Non-pigmented ciliary epithelial cell (primary cell): ENCODE measurements at places on chromosomes 1 and 21.

DNA sequence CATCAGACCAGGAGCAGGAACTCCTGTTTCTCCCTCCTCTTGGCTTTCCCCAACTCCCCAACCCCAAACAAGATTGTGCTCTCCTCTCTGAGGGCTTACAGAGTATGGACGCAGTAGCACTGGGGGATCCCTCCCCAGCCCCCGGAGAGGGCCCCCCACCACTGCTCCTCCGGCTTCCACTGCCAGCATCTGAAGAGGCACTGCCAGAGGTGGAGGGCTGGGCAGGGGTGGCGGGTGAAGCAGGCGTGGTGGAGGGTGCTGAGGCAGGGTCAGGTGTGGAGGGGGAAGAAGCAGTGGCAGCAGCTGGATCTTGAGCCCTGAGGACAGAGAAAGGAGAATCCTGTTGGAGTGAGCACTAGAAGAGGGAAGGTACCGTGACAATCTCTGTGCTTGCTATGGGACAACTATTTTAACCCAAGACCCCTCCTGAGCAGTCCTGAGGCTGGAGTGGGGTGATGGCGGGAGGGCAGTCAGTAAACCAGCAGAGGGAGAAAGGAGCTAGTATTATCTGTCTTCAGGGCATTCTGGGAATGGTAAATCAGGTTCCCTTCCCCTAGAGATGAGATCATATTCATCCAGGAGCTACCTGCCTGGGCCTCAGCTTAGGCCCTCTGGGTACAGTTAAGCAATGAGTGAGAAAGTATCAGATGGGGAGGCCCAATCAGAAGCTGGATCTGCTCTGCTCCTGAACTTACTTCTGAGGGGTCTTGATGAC is 2.4 kb downstream of the UBQLN4 start:
- DNase-seq = no peak

DNA sequence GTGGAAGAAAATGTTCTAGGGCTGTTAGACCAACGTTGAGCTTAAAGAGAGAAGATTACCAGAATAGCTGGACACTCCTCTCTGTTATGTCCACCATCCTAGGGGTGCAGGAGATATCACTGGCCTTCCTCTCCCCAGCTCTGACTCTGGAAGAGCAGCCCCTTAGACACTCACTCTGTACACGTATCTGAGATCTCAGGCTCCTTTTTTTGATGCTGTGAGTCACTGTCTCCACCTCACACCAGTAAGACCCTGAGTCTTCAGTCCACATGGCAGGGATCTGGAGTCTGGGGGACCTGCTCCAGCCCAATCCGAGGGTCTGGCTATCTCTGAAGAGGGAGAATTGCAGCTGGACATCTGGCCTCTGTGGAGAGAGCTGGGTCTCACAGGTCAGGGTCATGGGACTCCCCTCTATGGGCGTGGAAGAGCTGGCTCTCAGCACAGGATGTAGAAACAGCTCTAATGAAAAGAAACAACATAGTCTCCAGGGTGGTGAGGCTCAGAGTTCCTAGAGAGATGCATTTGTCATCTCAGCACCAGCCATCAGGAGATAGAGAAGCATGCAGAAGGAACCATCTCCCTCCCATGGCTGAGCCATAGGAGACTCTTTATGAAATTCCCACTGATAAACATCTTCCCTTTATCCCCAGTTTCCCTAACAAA is 3.5 kb downstream of the FCRL3 start:
- no peak for DNase-seq

- no peak for DNase-seq
These were observed 6.4 kb upstream of the C1orf159 start for GRCh38 chr1:1122078-1122811.

- no peak for DNase-seq
These were observed 1.7 kb upstream of the PDE9A start for GRCh38 chr21:42651515-42652401.

GRCh38 chr1:109866071-109866470 is 44.6 kb upstream of the CSF1 start:
- DNase-seq = no peak

DNA sequence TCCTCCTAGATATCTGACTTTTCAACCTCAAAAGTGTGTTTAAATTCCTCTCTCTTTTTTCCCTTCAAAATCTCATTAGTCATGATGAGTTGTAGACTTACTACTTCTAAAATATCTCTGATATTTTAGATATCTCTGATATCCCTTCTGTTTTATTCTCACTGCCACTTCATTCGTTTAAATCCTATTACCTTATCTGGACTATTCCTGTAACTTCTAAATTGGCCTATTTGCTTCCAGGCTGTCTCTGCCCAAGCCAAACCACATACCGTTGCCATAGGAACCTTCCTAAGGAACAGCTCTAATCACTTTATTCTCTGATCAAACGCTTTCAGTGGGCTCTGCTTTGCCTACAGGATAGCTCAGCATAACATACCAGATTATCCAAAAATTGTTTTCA is 333.1 kb upstream of the CHRM3 start:
- DNase-seq = no peak

GRCh38 chr1:92411511-92411910 is 75.2 kb downstream of the GFI1 start:
- DNase-seq = peak; percentile 31

DNA sequence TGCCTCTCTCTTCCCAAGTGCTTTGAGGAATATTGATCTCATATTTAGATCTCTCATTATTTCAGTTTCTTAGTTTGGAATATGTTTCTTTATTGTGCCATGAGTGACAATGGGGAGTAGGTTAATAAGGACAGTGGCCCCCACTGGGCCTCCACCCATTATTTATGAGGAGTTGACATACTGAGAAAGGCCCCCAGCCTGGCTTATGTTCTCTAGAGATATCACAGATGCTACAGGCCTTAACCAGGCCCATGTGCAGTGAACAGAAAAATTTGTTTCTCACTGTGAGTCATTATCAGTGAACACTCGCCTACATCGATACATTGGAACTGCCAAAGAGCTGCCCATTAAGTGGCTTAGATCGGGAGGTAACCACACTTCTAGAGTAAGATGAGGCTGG is 35.7 kb upstream of the SYT6 start:
- DNase-seq = no peak

DNA sequence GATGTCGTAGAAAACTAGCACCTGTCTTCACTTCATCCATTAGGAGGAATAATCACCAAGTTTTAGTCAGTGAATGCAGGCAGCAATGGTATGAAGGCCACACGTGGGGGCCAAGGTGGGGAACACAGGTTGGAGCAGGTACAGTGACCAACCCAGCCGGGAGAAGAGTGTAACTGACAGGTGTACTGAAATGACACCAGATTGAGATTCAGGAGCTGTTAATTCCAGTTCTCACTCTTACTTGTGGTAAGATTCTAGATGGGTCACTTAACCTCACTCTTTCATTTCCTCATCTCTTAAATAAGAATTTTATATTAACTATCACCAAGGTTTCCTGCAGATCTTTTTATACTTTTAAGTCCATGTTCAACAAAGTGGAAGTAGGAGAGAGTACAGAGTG is 206.2 kb upstream of the PTBP2 start:
- DNase-seq = no peak

GRCh38 chr21:24223624-24224023 is 1383.7 kb downstream of the MRPL39 start:
- DNase-seq = no peak

GRCh38 chr1:203425663-203425975 is 50.0 kb upstream of the PRELP start:
- no peak for DNase-seq

DNA sequence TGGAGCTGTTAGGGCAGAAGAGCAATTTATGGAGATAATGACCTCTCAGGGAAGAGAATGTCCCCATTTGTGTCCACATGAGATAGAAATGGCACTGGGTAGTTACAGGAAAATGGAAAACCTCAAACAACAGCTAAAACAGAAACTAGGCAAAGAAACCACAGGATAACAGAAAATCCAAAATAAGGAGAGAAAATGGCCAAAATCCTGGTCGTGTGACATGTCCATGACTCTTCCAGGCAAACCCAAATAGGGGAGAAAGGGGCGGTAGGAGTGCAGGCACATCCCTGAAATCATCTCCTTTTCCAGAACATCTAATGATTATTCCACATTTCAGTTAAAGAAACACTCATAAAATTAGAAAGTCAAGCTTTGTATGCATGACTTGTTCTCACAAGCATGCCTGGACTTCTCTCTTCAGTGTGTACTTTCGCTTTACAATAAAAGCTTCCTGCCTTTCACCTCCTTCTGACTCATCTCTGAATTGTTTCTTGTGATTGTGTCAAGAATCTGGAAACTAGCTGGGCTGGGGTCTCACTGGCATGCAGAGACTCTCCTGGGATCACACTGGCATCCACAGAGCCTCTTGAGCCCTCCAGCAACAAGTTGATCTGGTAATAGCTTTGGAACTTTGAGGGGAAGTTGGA is 171.4 kb upstream of the ZP4 start:
- peak; percentile 45 for DNase-seq

- no peak for DNase-seq
These were observed 796.7 kb upstream of the ADGRL2 start for GRCh38 chr1:81004011-81004410.

DNA sequence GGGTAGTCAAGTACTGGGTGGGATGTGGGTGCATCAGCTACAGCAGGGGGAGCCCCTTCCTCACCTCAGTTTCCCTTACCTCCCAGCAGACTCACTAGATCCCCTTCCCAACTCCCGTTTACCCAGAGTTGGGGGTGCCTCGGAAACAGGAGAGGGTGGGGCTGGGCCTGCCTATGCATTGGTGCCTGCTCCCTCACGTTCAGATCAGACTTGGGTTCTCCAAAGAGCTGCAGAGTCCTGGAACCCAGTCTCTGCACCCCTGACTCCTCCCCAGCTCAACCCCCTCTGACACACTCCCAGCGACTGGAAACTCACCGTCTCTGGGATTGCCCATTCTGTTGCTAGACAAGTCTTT is 6.0 kb downstream of the FOXO6 start:
- DNase-seq = no peak

- DNase-seq = no peak
These were observed 202.4 kb upstream of the UBE2U start for GRCh38 chr1:64001038-64001437.

- no peak for DNase-seq
These were observed 12.9 kb downstream of the STX12 start for GRCh38 chr1:27785781-27786455.

DNA sequence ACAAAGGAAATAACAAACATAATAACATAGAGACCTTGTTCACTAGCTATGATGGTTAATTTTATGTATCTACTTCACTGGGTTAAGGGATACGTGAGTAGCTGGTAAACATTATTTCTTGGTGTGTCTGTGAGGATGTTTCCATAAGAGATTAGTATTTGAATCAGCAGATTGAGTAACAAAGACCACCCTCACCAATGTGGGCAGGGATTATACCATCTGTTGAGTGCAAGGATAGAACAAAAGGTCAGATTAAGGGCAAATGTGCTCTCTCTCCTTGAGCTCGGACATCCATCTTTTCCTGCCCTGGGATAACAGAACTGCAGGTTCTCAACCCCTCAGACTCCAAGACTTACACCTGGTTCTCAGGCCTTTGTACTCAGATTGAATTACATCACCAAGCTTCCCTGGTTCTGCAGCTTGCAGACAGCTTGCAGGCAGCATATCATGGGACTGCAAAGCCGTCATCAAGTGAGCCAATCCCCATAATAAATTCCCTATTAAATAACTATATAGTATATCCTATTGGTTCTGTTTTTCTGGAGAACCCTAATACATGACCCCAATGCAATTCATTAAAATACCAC is 9.2 kb downstream of the SPATA6 start:
- no peak for DNase-seq

DNA sequence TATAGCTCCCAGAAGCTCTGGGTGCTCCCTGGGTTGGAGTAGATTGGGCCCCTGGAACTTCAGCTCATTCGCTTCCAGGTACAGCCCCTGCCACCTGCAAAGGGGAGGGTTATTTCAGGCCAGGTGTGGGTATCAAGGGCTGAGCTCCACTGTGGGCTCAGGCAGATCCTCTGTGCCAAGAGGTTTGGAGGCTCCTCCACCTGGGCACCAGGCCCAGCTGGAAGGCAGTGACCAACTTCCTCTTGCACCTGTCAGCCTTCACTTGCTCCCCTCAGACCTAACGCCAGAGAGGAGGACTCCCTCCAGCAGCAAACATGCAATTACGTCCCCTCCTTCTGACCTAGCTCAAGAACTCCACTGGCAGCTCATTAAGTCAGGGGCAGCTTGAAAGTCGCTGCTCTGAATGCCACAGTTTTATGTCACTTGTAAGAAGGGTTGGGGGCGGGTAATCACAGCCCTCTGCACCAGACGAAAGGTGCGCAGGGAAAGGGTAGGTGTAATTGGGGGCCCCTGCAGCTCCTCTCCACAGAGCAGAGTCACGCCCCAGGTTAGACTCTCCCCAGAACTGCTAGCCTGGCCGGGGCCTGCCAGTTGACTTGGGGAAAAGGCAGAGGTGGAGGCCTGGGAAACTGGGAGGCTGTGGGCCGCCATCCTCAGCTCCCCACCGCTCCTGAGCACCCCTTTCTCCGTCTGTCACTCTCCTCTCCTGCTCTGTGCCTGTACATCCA is 125.0 kb upstream of the TMPRSS2 start:
- DNase-seq = no peak

- no peak for DNase-seq
These were observed 19.7 kb downstream of the PBX1 start for GRCh38 chr1:164578479-164579200.

- no peak for DNase-seq
These were observed 15.5 kb upstream of the DISC1 start for GRCh38 chr1:231611111-231611510.

- DNase-seq = no peak
These were observed 40.3 kb upstream of the TRIM67 start for GRCh38 chr1:231121533-231121932.

GRCh38 chr1:241553886-241554592 is 21.9 kb downstream of the KMO start:
- no peak for DNase-seq

- no peak for DNase-seq
These were observed 193.8 kb downstream of the ZC3H11B start for GRCh38 chr1:219419065-219419464.

DNA sequence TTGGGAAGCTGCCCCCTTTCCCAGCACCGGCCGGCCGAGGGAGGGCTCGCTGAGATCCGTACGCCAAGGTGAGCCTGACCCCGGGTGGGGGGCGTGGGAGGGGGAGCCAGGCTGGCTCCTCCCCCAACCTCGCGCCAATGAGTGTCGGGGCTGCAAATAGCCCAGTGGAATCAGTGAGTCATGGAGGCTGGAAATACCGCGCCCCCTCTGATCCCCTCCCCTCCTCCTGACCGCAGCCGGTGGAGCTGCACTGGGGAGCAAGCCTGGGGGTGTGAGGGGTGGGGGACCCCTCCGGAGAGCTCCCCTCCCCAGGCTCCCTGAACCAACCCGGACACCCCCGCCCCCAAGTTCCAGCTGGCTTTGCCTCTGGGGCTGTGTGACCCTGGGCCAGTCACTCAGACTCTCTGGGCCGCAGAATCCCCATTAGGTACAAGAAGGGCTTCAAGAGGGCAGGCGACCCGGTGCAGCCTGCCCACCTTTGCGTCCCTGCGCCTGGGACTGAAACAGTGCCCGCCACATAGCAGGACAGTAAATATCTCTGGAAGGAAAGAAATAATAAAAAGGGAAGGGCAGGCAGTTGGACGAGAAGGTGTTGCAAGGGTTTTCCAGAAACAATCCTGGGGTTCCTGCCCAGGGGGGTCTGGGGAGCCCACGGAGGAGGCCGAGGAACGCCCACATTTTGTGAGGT is 4.5 kb downstream of the HSPB7 start:
- no peak for DNase-seq
